ENCODE measurements at places on chromosomes 4 and X.
A peak's percentile ranks its signal among the peaks of the same experiment; 100 is the strongest.

DNA sequence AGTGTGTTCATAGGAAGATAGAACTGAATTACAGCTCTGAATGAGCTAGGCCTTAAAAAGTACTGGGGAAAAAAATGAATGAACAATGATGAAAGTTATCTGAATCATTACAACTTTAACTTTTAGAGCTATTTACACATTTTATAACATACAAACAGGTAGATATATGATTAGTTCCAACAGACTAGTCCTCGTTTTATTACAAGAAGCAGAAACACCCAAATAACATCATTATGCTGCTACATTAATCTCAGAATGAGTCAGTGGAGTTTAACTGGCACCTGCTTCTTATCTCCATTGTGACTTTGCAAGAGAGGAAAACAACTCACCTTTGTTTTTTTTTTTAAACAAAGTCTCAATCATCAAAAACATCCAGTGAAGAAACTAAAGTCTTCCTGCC is 15.2 kb downstream of the ATP8A1 start:
- DNase-seq: no peak

GRCh38 chr4:6909970-6910339 is 329 bp downstream of the TBC1D14 start:
- no peak for DNase-seq

- no peak for DNase-seq
These were observed 24.3 kb downstream of the TMEM154 start for GRCh38 chr4:152655272-152656129.

DNA sequence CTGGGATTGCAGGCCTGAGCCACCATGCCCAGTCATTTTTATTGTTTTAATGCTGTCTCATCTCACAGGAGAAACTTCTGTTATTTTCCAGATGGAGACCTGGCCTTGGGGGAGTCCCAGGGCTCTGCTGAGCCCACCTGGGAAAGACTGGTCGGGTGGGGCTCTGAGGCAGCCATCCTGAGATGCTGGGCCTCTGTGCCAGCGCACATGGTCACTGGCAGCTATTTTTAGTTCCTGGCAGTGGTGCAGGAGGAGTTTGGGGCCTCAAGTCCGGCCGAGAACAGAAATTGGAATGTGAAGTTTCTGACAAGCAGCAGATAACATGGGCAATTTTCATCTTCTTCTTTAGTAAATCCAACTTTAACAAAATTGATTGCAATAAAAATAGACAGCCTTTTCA is 44.5 kb downstream of the SORCS2 start:
- DNase-seq: no peak

GRCh38 chrX:111609206-111609605 is 71.8 kb upstream of the ALG13 start:
- no peak for DNase-seq

- no peak for DNase-seq
These were observed 419.8 kb downstream of the GALNTL6 start for GRCh38 chr4:172232966-172233365.

GRCh38 chrX:72576141-72576894 is 3.7 kb upstream of the HDAC8 start:
- DNase-seq: no peak

DNA sequence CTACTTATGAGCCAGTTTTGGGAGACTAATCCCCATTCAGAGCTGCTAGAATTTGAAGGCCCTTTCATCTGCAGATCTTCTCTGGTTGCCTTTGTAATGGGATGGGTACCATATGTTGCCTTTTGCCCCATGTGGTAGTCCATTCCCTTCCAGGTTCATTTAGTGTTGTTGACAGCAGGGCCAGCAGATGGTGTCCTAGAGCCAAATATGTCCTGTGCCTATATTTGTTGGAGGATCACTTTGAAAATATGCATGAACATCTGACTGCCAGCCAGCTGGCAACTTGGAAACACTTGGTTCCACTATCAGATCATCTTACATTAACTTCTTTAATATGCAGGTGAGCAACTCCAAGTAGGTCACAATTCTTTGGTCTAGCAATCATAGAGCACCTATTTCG is 30.4 kb downstream of the CFAP299 start:
- DNase-seq: peak; percentile 67

DNA sequence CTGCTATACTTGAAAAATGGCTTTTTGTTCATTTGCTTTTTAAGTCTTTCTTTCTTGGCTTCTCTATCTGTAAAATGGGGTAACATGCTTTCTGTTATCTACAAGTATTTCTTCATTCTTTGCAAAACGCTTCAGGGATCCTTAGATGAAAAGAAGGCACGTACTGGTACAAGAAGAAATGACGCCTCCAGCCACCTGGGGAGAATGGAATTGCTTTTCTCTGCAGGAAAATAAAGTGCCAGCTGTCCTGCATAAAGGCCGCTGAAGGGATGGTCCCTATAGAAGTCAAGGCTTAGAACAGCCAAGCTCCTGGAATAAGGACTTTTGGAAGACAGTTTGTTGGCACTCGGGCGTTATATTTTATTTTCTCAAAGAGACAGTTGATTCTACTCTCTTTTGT is 210.8 kb upstream of the RASGEF1B start:
- no peak for DNase-seq

GRCh38 chr4:187387739-187388138 is 607.8 kb upstream of the ZFP42 start:
- DNase-seq: no peak

DNA sequence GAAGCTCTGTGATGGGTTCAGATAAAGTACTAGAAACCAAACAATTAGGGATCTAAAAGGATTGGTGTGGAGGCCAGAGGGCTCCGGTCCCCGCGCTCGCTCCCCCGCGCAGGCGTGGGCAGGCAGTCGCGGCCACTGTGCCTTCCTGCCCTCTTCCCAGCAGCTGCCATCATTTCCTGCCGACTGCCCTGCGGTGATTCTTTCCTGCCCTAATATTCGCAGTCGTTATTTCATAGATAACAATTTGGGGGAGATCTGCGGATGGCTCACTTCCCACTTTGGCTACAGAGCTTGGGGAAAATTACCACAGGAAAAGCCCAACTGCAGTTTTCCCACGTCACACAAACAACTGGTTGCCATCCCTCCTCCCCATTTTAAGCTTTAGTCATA is 2.2 kb downstream of the GRIA2 start:
- DNase-seq: no peak

GRCh38 chr4:80125252-80126177 is 52.5 kb upstream of the ANTXR2 start:
- peak; percentile 68 for DNase-seq

DNA sequence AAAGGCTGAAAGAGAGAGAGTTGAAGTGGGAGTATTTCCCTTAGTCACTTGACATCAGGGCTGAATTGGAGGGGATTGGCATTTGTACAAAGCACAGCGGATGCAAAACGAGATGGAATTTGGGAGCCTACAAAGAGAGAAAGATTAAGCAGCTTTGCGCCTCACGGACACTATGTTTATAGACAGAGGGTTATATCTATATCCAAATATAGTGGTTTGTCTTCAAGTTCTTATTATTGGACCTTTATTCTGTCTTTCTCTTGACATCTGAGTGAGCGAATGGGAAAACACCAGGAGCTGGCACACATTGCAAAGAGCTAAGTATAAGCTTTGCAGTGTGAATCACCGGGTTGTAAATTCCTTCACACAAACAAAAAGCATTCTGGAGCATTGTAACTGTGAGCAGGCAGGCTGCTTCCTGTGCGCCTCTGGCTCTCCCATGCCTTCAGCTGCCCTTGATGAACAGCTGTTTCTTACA is 500.2 kb downstream of the STIM2 start:
- DNase-seq: no peak

DNA sequence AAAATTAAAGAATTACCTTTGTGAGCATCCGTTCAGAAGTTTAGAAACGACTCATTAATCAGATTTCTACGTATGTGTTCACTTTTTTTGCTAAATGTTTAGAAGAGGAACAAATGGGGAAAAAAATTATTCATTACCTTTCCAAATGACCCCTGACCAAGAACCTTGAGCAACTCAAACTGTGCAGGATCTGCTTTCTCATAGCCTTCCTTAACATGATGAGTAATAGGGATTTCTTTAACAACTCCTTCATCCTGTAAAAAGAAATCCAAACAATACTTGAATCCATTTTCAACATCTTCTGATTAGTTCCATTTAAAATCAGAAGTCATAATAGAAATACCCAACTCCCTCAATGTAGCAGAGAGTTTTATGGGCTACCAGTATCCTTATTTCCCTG is 32.1 kb downstream of the RPS6KA6 start:
- no peak for DNase-seq

DNA sequence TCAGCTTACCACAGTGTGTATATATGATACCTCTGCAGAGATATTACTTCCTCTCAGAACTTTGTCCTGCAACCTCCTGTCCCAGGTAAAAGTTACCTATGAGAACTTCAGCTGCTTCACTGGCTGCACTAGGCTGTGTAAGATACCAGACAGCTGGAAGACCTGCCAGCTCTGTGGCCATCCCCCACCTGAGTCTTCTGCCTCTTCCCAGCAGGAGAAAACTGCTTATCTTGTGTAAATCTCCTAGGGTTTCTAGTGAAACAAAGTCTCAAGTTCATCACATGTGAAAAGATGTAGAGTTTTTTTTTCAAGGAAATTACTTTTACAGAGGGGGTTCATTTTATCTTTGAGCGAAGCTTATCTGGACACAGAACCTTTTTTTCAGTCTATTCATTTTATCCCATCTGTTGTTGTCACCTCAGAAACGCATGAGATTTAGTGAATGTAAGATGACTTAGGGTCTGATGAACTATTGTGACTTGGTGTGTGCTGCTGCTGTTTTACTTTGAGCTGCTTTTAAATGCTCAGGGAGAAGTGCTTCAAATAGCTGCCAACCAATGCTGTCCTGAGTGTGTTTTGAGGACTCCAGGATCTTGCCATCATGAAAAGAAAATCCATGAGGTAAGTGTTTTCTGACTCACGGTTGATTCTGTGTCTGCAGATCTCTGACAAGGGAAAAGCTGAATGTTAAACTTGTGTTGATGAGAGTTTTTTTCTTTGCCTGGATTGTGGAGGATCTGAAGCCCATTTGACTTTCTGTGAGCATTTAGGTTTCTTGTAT is 187.8 kb downstream of the FRAS1 start:
- no peak for DNase-seq

GRCh38 chr4:173332963-173333657 is 1.0 kb downstream of the HMGB2 start:
- DNase-seq: peak; percentile 43

GRCh38 chrX:55908661-55909212 is 191.2 kb downstream of the RRAGB start:
- no peak for DNase-seq

DNA sequence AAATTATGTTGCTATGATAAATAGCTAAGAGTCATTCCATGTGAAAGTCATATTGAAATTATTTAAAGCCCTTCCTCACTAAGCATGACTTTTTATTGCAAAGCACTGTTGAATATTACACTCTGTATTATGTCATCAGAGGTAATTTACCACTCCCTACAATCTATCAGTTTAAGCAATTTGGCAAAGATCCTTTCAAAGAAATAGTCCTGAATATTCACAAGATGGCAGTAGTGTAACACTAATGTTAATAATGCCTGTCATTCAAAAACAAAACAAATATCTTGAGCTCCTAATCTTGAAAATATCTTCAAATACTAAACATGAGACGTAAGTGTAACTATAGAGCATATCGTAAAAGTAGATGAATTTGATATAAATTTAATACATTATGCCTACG is 208.6 kb upstream of the TECRL start:
- DNase-seq: no peak

- DNase-seq: no peak
These were observed 20.0 kb downstream of the RHOH start for GRCh38 chr4:40216622-40217366.

DNA sequence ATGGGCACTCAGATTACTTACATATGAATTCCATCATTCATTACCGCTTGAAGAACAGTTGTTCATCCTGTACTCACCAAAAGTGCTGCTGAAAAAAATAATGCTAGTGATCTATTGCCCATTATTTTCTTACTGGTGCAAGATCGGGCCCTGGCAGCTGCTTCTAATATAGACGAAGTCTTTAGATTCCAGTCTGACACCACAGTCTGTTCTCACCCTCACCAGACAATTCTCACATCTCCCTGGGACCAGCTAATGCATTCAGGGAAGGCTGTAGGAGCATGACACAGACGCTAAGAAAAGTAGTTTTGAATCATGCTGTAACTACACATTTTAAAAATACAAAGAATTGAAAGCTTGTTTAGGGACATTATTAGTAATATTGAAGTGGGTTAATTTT is 13.8 kb downstream of the GEMIN8 start:
- no peak for DNase-seq

DNA sequence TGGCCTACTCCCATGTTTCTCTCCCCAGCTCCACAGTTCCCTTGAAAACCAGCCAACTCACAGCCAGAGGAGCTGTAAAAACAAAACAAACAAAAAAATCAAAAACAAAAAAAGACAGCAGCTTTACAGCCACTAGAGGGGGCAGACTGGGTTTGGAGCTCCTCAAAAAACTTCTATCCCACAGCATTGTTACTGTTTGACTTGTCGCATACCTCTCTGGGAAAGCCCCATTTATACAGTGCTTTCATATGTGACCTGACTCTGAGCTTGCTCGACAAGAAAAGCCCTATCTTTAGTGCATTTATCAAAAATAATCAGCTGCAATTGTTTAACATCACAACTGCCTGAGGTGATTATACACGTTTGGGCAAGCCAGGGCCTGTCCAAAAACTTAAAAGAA is 21.6 kb downstream of the TSPAN6 start:
- DNase-seq: no peak

DNA sequence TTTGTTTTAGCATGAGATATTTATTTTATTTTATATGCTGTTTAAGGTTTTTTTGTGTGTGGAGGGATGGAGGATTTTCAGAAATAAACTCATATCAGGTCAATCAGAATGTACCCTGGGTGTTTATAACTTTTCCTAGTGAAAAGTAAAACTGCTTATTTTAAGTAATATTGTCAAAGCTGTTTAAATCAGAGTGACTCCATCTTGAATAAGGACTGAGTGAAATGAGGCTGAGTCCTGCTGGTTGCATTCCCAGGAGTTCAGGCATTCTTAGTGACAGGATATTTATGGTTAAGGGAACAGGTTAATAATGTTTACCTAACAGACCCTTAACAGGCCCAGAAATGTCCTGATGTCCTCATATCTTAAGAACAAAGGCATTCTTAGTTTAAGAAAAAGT is 1160.9 kb upstream of the PCDH7 start:
- no peak for DNase-seq
